Pons (tissue), 1 donor: ENCODE measurements at places on chromosomes 3 and 15.

- peak; percentile 77 for DNase-seq
These were observed at the start of gene CELSR3 for GRCh38 chr3:48662753-48663488. Gene CELSR3 (minus strand): TSS chr3:48662886. CDS start chr3:48662634, 252 bp downstream.

- DNase-seq: no peak
These were observed 22.3 kb upstream of the ACP3 start for GRCh38 chr3:132294906-132295305.

DNA sequence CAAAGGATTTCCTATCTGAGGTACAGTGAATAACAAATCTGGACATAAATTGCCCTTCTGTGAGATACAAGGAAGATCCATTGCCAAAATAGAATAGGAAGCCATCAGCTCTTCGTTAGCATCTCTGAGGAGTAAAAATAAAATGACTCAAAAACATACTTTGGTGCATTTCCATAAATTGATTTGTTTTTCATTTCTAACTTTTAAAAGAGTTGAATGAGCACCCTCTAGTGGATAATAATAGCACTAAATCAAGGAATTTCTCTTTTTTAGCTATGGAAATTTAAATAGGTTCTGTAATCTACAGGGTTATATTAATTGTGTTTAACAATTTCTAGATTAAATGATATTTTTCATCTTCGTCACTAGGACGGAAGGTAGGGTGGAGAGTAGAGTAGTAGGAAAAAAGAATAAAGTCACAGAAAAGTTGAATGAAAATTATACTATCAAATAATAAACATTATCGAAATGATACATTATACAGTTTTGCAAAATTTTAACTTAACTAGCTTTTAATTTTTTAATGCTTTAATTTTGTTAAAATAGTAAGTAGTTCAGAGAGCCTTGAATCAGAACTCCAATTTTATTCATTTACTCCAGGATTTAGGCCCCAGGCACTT lies 6.4 kb downstream of the NSUN3 start:
- peak; percentile 45 for DNase-seq

DNA sequence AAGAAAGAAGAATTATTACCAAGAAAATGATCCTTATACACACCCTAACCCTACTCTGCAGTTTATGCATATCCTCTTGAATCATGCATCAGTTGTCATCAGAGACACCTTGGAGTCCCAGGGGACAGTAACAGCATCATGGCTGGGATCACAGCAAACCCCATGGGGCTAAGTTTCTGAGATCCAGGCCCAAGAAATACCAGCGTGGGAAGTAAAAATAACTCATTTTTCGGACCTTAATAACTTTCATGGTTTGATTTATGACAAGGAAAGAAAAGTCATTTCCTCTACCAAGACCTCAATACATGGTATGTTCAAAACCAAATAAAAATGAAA lies 38.8 kb upstream of the B3GNT5 start:
- no peak for DNase-seq

DNA sequence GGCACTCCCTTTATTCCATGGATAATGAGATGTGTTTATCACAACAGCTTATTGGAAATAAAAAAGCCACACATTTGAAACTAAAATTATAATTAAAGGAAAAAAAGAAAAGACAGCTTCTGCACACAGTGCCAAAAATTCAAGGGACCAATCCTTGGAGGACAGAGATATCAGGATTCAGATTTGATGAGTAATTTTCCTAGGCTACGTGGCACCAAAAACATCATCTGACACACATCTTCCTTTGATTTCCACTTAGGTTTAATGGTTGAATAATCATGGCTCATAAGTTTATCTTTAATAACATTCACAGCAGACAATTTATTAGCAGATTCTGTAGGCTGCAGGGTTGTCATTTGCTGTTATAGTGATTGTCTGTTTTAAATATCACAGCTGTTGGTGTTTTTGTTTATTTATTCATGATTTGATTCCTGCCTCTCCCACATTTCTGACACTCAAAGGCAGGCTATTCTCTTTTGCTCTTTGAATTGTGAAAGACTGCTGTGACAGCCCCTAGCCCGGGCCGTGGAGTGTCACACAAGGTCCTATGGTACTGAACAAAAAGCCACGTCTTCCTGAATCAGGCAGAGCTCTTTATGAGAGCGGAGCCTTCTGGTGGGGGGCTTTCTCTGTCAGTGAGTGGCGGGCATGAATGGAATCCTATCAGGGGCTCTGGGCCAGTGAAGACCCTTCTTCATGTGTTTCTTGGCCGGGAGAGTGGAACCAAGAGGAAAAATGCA lies 708.5 kb downstream of the SQOR start:
- DNase-seq: peak; percentile 32

GRCh38 chr15:101033801-101034200 lies 114.6 kb downstream of the LRRK1 start:
- no peak for DNase-seq

GRCh38 chr15:88918738-88919137 lies 5.6 kb upstream of the MFGE8 start:
- no peak for DNase-seq

GRCh38 chr3:140950863-140951262 lies 9.2 kb downstream of the SLC25A36 start:
- DNase-seq: no peak

- DNase-seq: no peak
These were observed 440.0 kb downstream of the PDCD6IP start for GRCh38 chr3:34238407-34238806.

GRCh38 chr3:148534089-148534988 lies 163.4 kb upstream of the AGTR1 start:
- DNase-seq: no peak

GRCh38 chr15:63582179-63582578 lies 15.0 kb upstream of the FBXL22 start:
- no peak for DNase-seq

DNA sequence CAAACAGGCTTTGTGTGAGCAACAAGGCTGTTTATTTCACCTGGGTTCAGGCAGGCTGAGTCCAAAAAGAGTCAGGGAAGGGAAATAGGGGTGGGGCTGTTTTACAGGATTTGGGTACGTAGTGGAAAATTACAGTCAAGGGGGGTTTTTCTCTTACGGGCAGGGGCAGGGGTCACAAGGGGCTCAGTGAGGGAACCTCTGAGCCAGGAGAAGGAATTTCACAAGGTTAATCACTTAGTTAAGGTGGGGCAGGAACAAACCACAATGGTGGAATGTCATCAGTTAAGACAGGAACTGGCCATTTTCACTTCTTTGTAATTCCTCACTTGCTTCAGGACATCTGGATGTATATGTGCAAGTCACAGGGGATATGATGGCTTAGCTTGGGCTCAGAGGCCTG lies 1592.8 kb upstream of the GBE1 start:
- DNase-seq: no peak

DNA sequence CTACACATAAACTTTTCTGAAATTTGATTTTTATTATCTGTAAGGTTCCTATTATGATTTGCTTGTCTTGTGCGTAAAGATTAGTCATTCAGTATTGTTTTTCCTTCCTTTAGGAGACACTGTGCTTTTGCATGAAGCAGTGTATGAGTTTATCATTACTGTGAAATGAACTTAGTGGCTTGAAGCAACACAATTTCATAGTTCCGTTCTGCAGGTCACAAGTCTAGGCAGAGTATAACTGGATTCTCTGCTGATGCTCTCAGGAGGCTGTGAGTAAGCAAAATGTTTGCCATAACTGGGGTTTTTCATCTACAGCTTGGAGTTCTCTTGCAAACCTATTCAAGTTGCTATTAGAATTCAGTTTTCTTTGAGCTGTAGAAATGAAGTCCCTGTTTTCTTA lies 1136.1 kb downstream of the OTOL1 start:
- no peak for DNase-seq

- DNase-seq: no peak
These were observed 52.4 kb downstream of the MCCC1 start for GRCh38 chr3:183046883-183047282.

DNA sequence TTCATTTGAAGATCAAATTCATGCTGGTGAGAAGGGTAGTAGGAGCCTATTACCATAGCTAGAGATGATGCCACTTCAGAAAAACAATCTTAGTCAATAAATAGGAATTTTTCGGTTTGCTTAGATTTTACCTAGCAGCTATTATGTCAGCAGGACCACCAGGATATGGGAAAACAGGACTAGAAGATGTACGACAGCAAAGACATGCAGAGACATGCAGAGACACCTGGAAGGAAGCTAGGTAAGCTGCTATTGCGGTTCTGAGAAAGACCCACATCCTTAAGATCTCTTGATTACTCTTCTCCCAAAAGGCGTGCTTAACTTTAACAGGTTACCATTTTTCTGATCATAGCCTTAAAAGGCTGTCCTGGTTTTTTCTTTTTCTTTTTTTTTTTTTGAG lies 64.8 kb upstream of the THSD4 start:
- DNase-seq: no peak

GRCh38 chr15:86413191-86413590 lies 333.5 kb downstream of the AGBL1 start:
- DNase-seq: no peak

- no peak for DNase-seq
These were observed 14.0 kb downstream of the RYK start for GRCh38 chr3:134236505-134237170.

- no peak for DNase-seq
These were observed 29.0 kb upstream of the HHATL start for GRCh38 chr3:42731476-42732195.

GRCh38 chr3:31573036-31573779 lies 40.5 kb downstream of the STT3B start:
- DNase-seq: no peak

- DNase-seq: no peak
These were observed 181.8 kb downstream of the MAGI1 start for GRCh38 chr3:65856907-65857306.

GRCh38 chr3:96072226-96072625 lies 742.2 kb upstream of the EPHA6 start:
- peak; percentile 17 for DNase-seq

DNA sequence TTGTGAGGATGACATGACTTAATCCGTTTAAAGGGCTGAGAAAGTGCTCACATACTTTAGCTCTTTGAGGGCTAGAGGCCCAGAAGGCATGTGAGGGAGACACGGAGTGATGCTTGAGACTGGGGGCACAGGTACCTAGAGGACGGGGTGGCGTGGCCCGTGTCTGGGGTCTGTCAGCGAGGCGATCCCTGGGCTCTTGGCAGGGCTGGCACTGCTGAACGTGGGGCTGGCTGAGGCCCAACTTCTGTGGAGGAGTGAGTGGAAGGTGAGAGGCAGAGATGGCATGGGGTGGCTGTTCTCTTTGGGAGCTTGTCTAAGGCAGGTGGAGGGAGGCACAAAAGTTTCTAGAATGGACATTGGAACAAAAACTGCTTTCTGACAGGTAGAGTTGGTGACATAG lies 9.5 kb downstream of the SEMA4B start:
- DNase-seq: no peak

DNA sequence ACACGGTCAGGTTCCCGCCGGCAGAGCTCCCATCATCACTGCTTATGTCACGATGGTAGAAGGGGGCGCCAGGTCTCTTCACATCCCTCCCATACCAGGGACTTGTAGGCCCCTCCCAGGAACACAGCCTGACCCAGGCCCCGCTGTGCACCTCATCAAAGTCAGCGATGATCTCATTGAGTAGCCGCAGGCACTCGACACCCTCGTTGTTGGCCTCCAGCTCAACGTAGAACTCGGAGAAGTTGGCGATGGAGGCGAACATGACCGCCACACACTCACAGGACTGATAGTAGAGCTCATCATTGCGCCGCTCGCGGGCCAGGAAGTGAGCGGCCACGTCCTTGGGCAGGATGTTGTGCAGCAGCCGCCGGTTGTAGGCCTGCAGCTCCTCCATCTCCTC lies 89.2 kb downstream of the SEC22A start:
- DNase-seq: no peak

DNA sequence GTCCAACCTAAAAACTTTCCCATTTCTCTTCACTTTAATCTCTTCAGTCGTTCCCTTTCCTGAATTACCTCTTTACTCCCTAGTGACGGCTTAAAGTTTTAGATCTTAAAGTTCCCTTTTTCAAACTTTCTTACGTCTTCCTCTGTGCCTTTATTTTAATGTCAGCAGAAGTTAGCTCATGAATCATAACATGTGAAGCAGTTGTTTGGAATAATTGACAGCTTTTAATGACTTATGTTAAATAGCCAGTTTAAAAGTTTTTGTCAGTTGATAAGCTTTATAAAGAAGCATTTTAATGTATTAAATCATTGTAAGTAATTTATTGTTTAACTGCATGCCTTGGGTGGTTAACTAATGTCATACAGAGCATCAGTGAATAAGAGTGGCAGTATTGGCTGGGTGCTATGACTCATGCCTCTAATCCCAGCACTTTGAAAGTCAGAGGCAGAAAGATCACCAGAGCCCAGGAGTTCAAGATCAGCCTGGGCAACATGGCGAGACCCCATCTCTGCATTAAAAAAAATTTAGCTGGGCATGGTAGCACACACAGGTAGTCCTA lies 33.9 kb downstream of the PIK3CA start:
- DNase-seq: no peak

- DNase-seq: peak; percentile 6
These were observed 32.1 kb downstream of the GRK7 start for GRCh38 chr3:141795276-141795675.

DNA sequence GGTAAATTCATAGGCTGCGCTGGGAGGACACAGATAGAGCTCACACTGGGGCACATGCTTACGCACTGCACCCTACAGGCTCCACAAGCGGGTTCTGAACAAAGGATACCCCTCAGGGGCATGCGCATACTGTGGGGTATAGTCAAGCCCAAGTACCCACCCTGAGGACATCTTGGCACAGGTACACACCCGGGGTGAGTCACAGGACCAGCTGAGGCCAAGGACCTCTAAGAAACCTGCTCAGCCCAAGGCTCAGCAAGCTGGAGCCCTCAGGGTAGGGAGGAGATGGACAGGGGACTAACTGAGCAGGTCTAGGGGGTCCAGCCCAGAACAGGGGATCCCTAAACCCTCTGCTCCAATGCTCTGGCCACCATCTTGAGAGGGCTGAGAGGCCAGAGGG lies 3.3 kb downstream of the SHISA5 start:
- no peak for DNase-seq

DNA sequence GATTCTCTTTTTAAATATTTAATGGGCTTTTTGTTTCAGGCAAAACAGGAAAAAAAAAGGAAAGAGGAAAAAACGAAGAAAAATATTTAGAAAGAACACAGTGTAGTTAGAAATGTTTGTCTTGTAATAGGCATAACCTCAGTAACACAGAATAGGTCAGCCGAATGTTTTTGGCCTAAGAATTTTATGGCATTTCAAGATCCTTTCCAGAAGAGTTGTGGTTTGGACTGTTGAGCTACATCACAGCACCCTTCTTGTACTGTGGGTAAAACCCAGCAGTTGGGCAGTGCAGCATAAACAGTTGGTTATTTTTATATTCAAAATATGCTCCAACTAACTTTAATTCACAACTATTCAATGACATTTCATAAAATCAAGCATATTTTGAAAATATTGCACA lies 474.4 kb upstream of the AGTR1 start:
- DNase-seq: no peak
